ENCODE measurements at places on chromosomes 13 and 19. TPM values are rescaled to one million over a fixed set of nuclear protein-coding genes. Genes with fewer than 3 reads are reported as not detected.

The CEACAM1 gene
- total RNA-seq = 2.3 TPM

The CGB3 gene
- total RNA-seq = not detected

The DGKH gene
- total RNA-seq = 6.3 TPM

The MYCBP2 gene
- 14.0 TPM for total RNA-seq

The IZUMO2 gene
- not detected for total RNA-seq

The ZFP82 gene
- 1.8 TPM for total RNA-seq

The ICAM4 gene
- total RNA-seq = 0.11 TPM

The CD209 gene
- total RNA-seq = not detected

The UBE2L5 gene
- total RNA-seq = not detected

The ZNF628 gene
- total RNA-seq = 10.1 TPM

The TLE6 gene
- 6.8 TPM for total RNA-seq

The ANGPTL4 gene
- total RNA-seq = 682 TPM

The CALR3 gene
- total RNA-seq = not detected

The ERICH6B gene
- total RNA-seq = not detected

The MBD3L2 gene
- total RNA-seq = not detected

The ZNF284 gene
- 0.38 TPM for total RNA-seq

The PTPRH gene
- 3.7 TPM for total RNA-seq

The ATP4B gene
- total RNA-seq = not detected

The CRX gene
- total RNA-seq = not detected

The ZNF415 gene
- total RNA-seq = not detected

The GRK1 gene
- total RNA-seq = 0.19 TPM

The CFD gene
- 22.7 TPM for total RNA-seq

The RNF17 gene
- total RNA-seq = not detected

The MAU2 gene
- 10.9 TPM for total RNA-seq

The RTBDN gene
- 0.20 TPM for total RNA-seq

The FFAR2 gene
- total RNA-seq = 0.02 TPM

The F7 gene
- total RNA-seq = 0.15 TPM

The MISP3 gene
- total RNA-seq = 3.9 TPM

The UBL5 gene
- 415 TPM for total RNA-seq

The IGLON5 gene
- total RNA-seq = 0.12 TPM

The KCNN1 gene
- total RNA-seq = 0.92 TPM

The DEDD2 gene
- total RNA-seq = 69.6 TPM

The LINGO3 gene
- 0.05 TPM for total RNA-seq

The SIGLEC8 gene
- total RNA-seq = not detected

The CLIP3 gene
- 0.71 TPM for total RNA-seq

The PCDH20 gene
- total RNA-seq = not detected

The ZNF418 gene
- total RNA-seq = 1.5 TPM

The KIR2DL4 gene
- not detected for total RNA-seq

The PGLYRP2 gene
- not detected for total RNA-seq

The ZNF93 gene
- total RNA-seq = not detected

The SYCN gene
- total RNA-seq = not detected

The ZSCAN4 gene
- not detected for total RNA-seq

Data from A549 treated with AZD2906 at 1 μM for 4 hours (cell line).